ENCODE measurements at places on chromosomes 4 and X. TPM values are rescaled to one million over a fixed set of nuclear protein-coding genes. Genes with fewer than 3 reads are reported as not detected.

GRCh38 chr4:108159845-108160244 is 8.9 kb downstream of the LEF1 start:
- DNase-seq = peak; percentile 80

The CNKSR2 gene
- total RNA-seq = not detected

DNA sequence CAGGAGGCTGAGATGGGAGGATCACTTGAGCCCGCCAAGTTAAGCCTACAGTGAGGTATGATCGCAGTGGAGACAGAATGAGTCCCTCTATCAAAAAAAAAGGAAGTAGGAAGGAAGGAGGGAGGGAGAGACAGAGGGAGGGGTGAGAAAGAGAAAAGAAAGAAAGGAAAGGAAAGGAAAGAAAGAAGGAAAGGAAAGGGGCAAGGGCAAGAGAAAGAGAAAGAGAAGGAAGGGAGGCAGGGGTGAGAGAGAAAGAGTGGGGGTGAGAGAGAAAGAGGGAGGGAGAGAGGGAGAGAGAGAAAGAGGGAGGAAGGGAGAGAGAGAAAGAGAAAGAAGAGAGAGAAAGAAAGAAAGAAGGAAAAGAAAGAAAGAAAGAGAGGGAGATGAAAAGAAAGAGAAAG is 13.2 kb downstream of the ELF2 start:
- no peak for DNase-seq

The MAGEC3 gene
- not detected for total RNA-seq

DNA sequence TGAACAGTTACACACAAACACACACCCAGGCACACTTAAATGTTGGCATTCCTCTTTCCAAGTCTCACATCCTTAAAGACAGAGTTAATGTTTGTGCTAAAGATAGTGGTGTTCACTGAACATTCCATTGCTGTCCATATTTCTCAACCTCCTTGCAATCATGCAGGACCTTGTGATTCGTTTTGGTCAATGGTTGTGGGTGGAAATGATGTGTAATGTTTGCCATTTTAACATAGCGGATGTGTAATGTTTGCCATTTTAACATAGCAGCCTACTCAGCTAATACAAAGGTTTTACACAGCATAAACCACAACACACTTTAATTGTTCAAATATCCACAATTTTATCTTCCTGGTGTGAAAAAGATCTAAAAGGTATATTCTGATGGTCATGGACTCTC is 93.9 kb downstream of the CEP44 start:
- DNase-seq = no peak

GRCh38 chr4:123535037-123535748 is 138.6 kb downstream of the SPRY1 start:
- no peak for DNase-seq

- DNase-seq = no peak
Observed at GRCh38 chr4:41179498-41180195, 34.7 kb downstream of the APBB2 start.

GRCh38 chr4:18291256-18291655 is 269.7 kb upstream of the LCORL start:
- DNase-seq = no peak

DNA sequence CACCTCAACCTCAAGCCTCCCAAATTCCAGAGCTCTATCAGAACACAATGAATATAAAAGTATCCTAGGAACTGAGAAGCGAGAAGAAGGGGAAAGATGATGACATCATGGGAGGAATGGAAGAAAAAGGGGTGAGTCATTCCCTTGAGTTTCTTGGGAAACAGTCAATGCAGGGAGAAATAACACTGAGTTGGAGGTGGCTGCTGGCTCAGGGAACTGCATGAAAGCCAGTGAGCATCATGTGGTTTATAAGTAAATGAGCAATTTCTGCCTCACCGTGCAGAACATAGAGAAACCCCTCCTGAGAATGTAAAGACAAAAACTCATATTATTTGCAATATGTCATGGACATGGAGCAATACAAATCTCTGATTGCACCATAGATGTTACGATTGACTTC is 73.3 kb downstream of the SHOX start:
- no peak for DNase-seq

DNA sequence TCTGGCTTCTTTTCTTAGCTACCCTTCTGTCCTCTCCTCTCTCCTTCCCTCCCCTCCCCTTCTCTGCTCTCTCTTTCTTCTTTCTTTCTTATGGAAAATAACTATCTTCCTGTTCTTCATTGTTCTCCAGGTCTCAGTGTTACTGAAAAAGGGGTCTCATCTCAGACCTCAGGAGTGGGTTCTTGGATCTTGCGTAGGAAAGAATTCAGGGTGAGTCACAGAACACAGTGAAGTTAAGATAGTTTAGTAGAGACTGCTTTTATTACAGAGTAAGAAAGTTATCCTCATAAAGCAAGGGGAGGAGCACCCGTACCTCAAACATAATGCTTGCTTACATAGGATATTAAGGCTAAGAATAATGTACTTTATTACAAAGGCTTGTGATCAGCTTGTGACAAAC is 31.8 kb upstream of the CWH43 start:
- DNase-seq = no peak

DNA sequence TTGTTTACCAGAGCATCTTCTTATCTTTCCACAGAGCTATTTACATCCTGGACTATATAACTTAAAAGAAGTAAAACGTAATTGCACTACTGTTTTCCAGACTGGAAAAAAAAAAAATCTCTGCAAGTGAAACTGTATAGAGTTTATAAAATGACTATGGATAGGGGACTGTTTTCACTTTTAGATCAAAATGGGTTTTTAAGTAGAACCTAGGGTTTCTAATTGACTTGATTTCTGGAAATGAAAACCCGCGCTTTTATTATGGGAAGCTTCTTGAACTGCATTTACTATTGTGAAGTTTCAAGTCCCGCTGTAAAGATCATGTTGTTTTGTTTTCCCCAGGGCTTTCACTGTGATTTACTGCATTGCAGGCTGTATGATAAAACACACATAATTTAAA is 162.7 kb downstream of the STIM2 start:
- no peak for DNase-seq

DNA sequence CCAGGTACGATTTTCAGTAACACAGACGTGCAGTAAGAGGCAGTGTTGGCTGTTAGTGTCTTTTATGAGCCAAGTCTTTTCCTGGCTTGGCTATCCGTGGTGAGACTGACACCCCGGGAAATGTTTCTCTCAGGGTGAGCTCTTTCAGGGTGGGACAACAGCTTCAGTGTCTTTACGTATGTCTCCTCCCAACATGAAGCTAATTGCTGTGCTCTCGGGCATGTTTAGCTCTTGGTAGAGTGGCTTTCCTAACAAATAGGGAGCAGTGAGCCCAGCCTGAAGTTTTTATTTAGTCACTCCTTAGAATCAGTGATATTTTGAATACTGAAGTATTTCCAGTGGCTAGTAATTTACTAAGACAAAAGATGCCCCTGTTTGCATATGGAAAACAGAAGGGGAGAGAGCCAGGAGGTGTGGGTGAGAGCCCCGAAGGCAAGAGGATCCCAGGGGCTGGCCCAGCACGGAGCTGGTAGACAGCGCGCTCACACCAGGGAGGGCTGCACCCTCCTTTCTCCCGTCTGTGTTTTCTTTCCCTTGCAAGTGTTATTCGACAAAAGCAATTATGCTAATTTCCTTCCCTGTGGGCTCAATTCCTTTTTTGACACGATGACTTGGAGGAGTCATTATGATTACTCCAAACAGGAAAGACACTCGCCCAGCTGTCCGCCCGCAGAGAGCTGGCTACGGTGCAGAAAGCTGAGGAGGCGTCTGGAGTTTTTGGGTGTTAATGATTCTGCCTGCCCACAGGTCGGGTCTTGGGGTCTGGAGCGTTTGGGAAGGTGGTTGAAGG is 47.7 kb downstream of the PDGFRA start:
- DNase-seq = no peak

GRCh38 chr4:183300070-183300469 is 20.0 kb downstream of the CLDN22 start:
- no peak for DNase-seq

DNA sequence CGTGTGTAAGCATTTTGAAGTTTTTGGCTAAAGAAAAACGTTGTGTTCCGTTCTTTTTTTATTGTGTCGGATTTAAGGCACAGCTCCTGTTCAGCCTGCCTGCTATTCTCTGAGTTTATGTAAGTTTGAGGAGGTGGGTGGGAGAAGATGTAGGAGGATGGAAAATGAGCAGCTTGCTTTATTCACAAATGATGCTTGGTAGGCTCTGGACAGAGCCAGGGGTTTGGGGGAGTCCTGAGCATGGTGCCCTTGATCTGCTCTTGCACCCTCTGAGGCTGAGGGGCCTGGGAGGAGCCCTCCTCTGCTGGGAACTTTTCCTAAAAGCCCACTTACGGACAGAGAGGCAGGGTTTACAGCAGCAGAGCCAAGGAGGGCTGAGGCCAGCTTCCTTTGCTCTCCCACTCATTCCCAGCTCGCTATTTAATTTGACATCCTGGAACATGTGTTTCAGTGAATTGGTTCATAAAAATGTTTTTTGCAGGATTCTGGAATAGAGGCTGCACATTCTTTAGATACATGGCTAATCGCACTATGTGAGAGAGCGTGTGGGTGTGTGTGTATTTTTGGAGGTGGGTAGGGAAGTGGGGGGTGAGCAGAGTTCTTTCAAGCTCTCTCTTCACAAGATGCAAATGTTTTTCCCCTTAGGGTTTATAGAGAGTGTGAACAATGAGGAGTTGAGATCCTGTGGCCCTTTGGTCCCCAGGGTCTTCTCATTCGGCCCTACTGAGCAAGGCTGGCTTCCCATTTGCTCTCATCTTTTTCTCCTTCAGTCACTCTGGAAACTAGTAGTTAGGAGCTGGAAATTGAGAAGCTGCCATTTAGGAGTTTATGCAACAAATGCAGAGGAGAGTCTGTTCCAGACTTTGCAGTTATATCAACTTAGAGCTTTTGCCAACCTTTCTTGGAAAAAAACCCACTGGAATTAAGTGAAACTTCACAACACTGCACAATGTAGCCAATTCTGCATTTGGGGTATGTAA is 32.1 kb downstream of the TMEM131L start:
- peak; percentile 61 for DNase-seq

DNA sequence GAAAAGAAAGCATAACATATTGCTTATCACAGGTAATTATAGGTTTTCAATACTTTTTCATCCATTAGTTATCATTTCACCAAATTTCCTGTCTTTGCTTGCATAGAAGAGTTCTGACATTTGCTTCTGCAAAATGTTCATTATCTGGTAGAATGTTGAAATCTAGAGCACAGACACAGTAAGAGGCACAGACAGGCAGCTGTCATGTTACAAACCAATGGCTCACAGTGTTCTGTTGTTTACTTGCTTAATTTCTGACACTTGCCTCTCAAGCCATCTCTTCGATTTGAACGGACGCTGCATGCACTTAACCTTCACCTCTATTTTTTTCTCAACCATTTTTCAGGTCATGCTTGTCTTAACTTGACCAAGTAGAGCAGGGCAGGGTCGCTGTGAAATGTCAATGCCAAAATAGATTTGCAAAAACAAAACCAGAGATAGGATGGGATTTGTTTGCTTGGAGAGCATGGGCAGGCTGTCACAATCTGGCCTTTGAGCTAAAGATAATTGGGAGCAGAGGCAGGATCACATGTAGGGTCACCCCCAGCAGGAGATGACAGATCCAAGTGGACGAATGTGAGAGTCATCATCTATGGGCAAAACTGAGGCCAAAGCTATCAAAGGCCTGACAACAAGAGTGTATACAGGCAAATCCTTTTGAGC is 292.3 kb downstream of the SMARCA1 start:
- no peak for DNase-seq

GRCh38 chr4:7653510-7654369 is 219.0 kb upstream of the PSAPL1 start:
- DNase-seq = no peak

The DIAPH2 gene
- total RNA-seq = 21.3 TPM

The PARM1 gene
- not detected for total RNA-seq

- no peak for DNase-seq
Observed at GRCh38 chrX:148495176-148495575, 5.2 kb upstream of the AFF2 start.

The SRPX2 gene
- not detected for total RNA-seq

- no peak for DNase-seq
Observed at GRCh38 chrX:150028692-150029091, 90.4 kb upstream of the EOLA2 start.

DNA sequence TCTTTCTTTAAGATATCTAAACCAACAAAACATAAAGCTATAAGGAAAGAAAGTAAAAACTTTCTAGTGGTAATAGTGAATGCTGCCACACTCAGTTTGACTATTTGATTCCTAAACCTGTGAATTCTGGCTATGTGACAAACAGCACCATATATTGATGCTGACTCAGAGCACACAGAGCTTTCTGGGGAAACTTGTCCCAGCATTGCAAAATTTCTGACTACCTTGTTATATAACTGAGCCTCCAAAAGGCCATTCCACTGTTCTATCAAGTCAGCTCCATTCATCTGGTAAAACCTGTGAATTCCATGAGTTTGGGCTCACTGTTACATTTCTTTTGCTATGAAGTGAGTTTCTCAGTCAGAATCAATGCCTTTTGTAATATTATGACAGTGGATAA is 1229.7 kb downstream of the PCDH18 start:
- DNase-seq = no peak

DNA sequence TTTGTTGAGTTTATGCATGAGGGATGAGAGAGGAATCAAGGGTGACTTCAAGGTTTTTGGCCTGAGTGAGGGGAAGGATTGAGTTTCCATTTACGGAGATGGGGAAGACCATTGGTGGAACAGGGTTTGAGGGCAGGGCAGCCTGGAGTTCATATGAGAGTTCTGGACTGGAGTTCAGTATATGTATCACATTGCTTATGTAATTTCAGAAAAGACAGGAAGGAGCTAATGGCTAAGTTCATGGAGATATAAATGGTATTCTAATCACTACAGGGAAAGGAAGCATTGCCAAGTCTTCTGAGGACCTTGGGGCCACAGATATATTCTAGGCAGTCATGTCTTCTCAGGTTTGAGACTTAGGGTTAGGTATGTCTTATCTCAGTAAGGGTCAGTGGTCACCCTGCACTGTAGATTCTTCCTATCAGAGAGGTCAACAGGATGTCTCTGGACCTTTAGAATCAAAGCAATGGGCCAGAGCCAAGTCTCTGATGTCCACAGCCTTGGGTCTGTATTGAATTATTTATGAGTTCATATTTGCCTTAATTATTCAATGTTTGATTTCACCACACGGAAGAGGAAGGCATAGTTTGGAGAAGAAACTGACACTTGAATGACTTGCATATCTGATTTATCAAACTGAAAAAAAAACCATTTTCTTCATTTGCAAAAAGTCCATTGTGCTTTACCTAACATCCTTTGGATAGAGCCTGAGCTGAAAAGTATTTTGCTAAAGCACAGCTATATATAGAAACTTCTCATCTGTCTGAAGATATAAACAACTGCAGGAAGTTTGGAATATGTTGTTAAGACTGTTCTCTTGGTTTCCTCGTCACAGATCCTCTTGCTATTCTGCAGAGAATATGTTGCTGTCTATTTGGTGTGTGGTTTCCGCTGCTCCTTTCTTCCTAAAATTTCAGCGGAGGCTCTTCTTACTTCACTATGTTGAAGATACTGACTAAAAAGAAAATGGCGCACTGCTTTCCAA is 139.5 kb downstream of the PDGFRA start:
- DNase-seq = no peak

GRCh38 chr4:177968817-177969442 is 526.7 kb upstream of the AGA start:
- DNase-seq = no peak

The PIR gene
- 3.5 TPM for total RNA-seq

The FGFR3 gene
- total RNA-seq = not detected
